H1 (cell line): ENCODE measurements at places on chromosomes 16 and 17. TPM values are rescaled to one million over a fixed set of nuclear protein-coding genes. Genes with fewer than 3 reads are reported as not detected.

- H3K4me1 ChIP-seq: peaks cover 8% of the 10 kb centered on the region
- peak overlapping the region; percentile 85 for H3K4me3 ChIP-seq
- peak overlapping the region; percentile 83 for H3K27ac ChIP-seq
- no peak for DNase-seq
- H3K36me3 ChIP-seq: peaks cover 12% of the 10 kb centered on the region; the same call in 1 of the 2 replicates
Measured at GRCh38 chr17:54968988-54969332, 395 bp downstream of the STXBP4 start.

GRCh38 chr16:85166699-85167588, 54.7 kb upstream of the CIBAR2 start:
- H3K4me3 ChIP-seq: no peak overlapping the region
- no peak overlapping the region for H3K27ac ChIP-seq
- peaks cover 15% of the 10 kb centered on the region for H3K4me1 ChIP-seq
- no peaks in the 10 kb centered on the region for H3K36me3 ChIP-seq

GRCh38 chr16:50721549-50722404, 20.1 kb upstream of the CYLD start:
- H3K27ac ChIP-seq: no peak overlapping the region
- H3K36me3 ChIP-seq: no peaks in the 10 kb centered on the region
- no peak overlapping the region for H3K4me3 ChIP-seq
- H3K4me1 ChIP-seq: peaks cover 4% of the 10 kb centered on the region; the same call in 1 of the 2 replicates

- H3K4me3 ChIP-seq: peak overlapping the region; percentile 54
- no peak overlapping the region for H3K27ac ChIP-seq
- no peaks in the 10 kb centered on the region for H3K36me3 ChIP-seq
Measured at GRCh38 chr16:85557083-85557970, 55.8 kb upstream of the GSE1 start.

GRCh38 chr16:85984231-85984880, 85.4 kb downstream of the IRF8 start:
- H3K4me3 ChIP-seq: no peak overlapping the region
- H3K4me1 ChIP-seq: no peaks in the 10 kb centered on the region
- no peak overlapping the region for H3K27ac ChIP-seq
- DNase-seq: no peak

Gene TENT4B
- 14.3 and 15.7 TPM in 2 replicates for total RNA-seq

Gene QRICH2
- total RNA-seq: 2.8 and 3.2 TPM in 2 replicates

DNA sequence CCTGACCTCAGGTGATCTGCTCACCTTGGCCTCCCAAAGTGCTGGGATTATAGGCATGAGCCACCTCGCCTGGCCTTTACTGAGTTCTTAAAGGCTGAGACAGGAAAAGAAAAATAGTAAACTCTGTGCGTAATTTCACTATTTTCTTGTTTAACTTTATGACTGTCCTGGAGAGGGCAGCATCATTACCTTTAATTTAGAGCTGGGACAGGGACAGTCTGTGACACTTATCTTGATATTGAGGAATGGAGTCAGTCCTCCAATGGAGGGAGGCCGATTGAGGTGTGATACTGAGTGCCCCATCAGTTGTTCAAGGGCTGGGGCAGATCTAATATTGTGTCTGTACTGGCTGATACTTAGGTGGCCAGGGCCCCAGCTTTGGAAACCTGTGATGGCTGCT, 21.5 kb upstream of the SPN start:
- no peak for DNase-seq
- no peaks in the 10 kb centered on the region for H3K27me3 ChIP-seq
- no peaks in the 10 kb centered on the region for H3K36me3 ChIP-seq
- H3K4me1 ChIP-seq: no peaks in the 10 kb centered on the region; the same call in 1 of the 2 replicates
- H3K4me3 ChIP-seq: no peak overlapping the region
- no peak overlapping the region for H3K27ac ChIP-seq

DNA sequence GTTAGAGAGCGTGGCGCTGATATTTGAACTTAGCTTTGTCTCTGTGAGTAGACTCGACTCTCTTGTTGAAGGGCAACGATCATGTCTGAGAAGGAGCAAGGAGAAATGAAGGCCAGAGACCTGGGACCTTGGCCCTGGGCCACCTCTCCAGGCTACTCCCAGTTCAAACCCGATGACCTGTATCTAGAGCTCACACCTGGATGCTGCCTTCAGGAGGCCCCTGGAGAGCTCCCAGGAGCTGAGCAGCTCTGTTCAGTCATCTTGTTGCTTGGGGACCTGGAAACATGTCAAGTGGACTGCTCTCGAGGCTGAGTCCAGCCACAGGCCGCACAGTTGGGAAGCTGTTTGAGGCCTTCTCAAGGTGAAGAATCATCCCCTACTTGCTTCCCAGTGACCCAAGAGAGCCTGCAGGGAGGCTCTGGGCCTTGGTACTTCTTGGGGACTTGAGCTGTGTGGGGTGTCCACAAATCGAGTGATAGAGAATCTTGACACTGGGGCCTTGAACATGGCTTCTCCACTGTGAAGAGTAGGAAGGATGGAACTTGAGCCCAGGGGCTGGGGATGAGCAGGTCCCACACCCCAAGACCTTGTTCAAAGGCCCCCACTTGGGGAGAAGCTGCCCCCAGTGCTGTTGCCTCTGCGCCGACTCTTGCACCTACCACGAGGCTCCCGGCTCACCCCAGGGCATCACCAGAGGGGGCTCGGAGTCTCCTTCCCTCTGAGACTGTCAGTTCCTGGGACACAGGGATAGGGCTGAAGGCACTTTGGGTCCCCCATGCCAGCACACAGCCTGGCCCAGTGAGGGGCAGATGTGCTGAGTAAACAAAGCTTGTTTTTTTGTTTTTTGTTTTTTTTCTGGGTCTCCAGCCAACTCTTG, 112.1 kb downstream of the IRX5 start:
- no peak for DNase-seq
- no peaks in the 10 kb centered on the region for H3K4me1 ChIP-seq
- H3K4me3 ChIP-seq: no peak overlapping the region
- H3K27me3 ChIP-seq: no peaks in the 10 kb centered on the region
- no peak overlapping the region for H3K27ac ChIP-seq

GRCh38 chr16:64952177-64952576, 169.7 kb downstream of the CDH11 start:
- H3K4me3 ChIP-seq: no peak overlapping the region
- no peak overlapping the region for H3K27ac ChIP-seq
- no peaks in the 10 kb centered on the region for H3K4me1 ChIP-seq

GRCh38 chr17:64186171-64187092, 56.5 kb upstream of the ERN1 start:
- H3K27me3 ChIP-seq: no peaks in the 10 kb centered on the region
- H3K4me1 ChIP-seq: no peaks in the 10 kb centered on the region
- DNase-seq: no peak
- no peak overlapping the region for H3K4me3 ChIP-seq

DNA sequence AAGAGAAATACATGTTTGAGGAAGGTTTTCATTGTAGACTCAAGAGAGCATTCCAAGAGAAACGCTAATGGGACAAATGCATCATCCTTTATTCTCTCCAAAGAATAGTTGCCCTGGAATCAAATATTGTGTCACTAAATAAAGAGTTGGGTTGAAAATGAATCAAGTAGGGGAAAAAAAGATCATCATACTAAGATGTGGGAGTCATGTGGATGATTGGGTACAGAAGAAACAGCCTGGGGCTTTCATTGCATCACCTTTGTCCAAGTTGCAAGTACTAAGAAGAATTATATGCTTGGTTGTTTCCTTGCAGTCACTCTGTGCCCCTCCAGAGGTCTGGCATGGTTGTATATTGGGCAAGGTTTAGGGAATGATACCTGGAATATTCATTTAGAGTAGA, 658.9 kb downstream of the TOX3 start:
- no peak overlapping the region for H3K4me3 ChIP-seq
- no peak overlapping the region for H3K27ac ChIP-seq
- H3K4me1 ChIP-seq: no peaks in the 10 kb centered on the region
- no peak for DNase-seq
- no peaks in the 10 kb centered on the region for H3K27me3 ChIP-seq

DNA sequence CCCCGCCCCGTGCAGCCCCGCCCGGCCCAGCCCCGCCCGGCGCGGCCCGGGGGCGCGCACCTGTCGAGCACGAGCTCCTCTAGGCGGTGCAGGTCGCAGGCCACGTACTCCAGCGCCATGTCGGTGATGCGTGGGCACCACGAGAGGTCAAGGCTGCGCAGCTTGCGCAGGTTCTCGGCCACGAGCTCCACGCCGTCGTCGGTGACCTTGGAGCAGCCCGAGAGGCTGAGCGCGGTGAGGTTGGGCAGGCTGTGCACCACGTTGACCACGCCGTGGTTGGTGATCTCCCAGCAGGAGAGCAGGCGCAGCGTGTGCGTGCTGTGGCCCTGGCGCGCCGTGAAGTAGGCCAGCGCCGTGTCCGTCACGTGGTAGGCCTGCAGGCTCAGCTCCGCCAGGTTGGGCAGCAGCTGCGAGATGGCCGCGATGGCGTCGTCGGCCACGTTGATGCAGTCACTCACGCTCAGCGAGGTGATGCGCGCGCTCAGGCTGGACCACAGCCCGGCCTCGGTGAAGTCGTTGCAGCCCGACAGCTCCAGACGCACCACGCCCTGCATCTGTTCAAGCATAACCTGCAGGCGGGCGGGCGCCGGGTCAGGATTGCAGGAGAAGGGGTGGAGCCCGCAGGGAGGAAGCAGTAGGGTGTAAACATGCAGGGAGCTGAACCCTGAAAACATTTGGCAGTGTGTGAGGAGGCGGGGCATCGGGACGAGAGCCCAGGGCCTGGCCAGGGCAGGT, 5.3 kb upstream of the WDR24 start:
- H3K27me3 ChIP-seq: peaks cover 76% of the 10 kb centered on the region
- H3K4me1 ChIP-seq: peaks cover 7% of the 10 kb centered on the region
- peak; percentile 77 for DNase-seq
- H3K36me3 ChIP-seq: no peaks in the 10 kb centered on the region
- H3K4me3 ChIP-seq: peak overlapping the region; percentile 47

DNA sequence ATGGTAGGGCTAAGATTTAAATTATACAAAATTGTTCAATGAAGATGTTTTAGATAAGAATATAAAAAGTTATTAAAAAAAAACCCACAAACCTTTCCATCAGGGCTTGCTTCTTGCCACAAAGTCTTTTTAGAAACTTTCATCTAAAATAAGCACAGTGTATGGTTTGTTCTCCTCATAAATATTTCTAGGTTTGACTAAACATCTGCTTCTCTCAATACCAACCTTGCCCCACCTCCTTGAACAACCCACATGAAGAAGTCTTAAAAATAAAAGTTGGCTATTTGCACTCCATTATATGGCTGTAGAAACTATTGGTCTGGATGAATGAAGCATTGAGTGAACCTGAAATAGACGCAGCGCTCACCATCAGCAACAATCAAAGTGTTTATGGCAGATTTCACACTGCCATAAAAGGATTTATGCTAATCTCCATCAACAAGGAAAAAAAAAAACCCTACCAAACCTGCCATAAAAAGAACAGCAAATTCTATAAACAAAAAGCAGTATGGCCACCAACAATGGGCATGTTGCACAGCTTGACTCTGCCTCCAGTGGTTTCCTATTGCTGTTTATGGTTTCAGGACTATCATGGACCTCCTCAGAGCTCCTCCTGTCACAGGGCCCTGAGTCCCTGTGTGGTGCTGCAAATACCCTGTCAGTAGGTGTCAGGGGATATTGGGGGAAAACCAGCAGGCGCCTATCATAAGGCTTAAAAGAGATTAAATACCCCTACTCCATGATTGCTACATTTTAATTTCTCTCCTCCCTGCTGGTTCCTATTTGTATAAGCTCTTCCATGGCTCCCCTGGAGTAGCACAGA, 37.6 kb downstream of the SNX11 start:
- no peak overlapping the region for H3K4me3 ChIP-seq
- DNase-seq: no peak
- no peak overlapping the region for H3K27ac ChIP-seq
- no peaks in the 10 kb centered on the region for H3K27me3 ChIP-seq

Gene VMP1
- total RNA-seq: 92.6 and 92.7 TPM in 2 replicates

- no peaks in the 10 kb centered on the region for H3K4me1 ChIP-seq
- no peak for DNase-seq
- H3K4me3 ChIP-seq: no peak overlapping the region
- no peaks in the 10 kb centered on the region for H3K36me3 ChIP-seq
Measured at GRCh38 chr17:33124185-33124584, 132.5 kb downstream of the SPACA3 start.

Gene USP7
- total RNA-seq: 208 and 211 TPM in 2 replicates

- DNase-seq: no peak
- H3K4me3 ChIP-seq: no peak overlapping the region
- no peaks in the 10 kb centered on the region; the same call in 1 of the 2 replicates for H3K36me3 ChIP-seq
- no peaks in the 10 kb centered on the region for H3K4me1 ChIP-seq
Measured at GRCh38 chr17:57601143-57601735, 143.9 kb downstream of the CCDC182 start.

Gene TRIM47
- total RNA-seq: 5.1 and 6.4 TPM in 2 replicates

- H3K27me3 ChIP-seq: no peaks in the 10 kb centered on the region
- H3K4me3 ChIP-seq: no peak overlapping the region
- no peak for DNase-seq
Measured at GRCh38 chr17:35679007-35679682, 52.3 kb upstream of the RASL10B start.

Gene ABCC11
- total RNA-seq: not detected in 2 replicates

DNA sequence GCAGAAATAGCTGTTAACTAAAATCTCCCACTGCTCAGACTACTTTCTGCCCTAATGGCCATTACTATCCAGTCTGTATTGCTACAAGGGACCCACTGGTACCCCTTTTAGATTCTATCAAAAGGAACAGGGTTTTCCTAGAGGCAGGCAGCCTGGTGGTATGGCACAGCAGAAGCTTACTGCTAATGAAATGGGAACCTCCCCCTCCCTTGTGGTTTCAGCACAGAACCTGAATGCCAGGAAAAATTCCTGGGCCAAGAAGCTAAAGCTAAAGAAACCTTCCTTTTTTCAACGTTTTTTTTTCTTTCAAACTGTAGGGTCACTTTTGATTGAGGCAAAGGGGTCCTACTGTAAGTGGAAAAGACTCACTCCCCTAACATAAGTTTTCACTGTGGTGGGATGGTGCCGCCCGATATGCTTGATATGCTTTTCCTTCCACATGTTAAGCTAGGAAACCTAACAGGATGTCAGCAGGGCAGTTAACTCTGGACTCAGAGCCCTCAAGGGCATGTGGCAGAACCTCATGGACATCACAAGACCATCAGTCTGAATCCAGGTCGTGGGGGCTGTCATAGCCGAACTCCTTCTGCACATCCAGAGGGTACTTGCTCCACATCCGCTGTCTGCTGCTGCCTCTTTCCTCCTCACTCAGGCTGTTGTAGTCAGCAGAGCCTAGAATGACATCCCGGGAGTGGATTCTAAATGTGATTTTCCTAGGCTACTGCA, 9.8 kb downstream of the SLC7A6OS start:
- no peak overlapping the region for H3K4me3 ChIP-seq
- H3K4me1 ChIP-seq: no peaks in the 10 kb centered on the region
- no peaks in the 10 kb centered on the region for H3K27me3 ChIP-seq

DNA sequence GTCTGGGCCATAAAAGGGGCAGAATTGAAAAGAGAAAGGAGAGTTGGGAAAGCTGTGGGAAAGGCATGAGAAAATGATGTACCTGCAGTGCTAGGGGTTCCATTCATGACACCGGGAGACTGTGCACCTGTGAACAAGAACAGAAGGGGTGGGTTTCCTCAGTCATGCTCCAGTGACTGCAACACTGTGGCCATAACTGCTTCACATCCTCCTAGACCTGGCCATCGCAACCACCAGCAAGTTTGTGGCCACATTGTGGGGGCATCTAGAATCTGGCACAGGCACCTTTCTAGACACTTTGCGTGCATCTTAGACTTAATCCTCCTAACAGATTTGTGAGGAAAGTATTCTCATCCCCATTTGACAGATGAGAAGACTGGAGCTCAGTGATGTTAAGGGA, 12.7 kb downstream of the GP2 start:
- H3K27ac ChIP-seq: no peak overlapping the region
- no peak overlapping the region for H3K4me3 ChIP-seq
- DNase-seq: no peak
- no peaks in the 10 kb centered on the region for H3K36me3 ChIP-seq
- no peaks in the 10 kb centered on the region for H3K4me1 ChIP-seq

GRCh38 chr17:40992666-40993065, 1.3 kb downstream of the KRTAP3-3 start:
- H3K27me3 ChIP-seq: no peaks in the 10 kb centered on the region
- no peak overlapping the region for H3K4me3 ChIP-seq
- H3K27ac ChIP-seq: no peak overlapping the region
- DNase-seq: no peak
